Stimulated activated CD8-positive, alpha-beta memory T cell treated with anti-CD3 and anti-CD28 coated beads, Interleukin-2, amount 100 ng/mL, for 1 hour (primary cell): ENCODE measurements at places on chromosomes 2 and 18.

DNA sequence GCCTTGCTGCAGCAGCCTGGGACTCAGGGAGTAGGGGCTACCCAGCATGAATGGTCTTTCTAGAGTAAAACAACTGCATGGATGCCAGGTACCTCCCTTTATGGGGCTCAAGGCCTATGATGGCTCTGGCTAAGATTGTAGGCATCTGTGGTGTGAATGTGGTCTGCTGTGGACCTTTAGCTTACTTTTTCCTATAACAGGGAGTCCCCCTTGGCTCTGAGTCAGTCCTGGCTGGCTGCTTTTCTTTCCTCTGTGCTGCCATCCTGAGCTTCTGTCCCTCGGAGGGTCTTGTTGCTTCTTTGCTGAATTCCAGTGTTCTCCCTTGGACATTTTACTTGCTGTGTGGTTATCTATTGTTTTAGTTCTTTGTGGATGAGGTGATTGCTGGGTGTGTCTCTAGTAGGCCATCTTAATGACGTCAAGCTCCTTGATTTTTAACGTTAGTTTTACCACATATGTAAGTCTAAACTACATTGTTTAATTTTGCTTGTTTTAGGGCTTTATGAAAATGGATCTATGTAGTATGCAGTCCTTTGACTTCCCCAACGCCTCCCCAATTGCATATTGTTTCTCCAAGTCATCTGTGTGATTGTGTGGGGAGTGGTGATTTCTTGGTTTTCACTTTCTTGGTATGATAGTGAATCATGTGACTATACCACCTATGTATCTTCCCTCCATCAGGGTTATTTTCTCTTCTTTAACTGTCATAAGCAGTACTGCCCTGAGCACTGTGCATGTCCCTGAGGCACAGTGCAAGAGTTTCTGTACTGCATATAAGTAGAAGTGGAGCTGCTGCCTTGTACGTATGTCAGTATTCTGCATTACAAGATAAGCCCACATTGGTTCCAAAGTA lies 92.4 kb downstream of the NCK2 start:
- DNase-seq = no peak

DNA sequence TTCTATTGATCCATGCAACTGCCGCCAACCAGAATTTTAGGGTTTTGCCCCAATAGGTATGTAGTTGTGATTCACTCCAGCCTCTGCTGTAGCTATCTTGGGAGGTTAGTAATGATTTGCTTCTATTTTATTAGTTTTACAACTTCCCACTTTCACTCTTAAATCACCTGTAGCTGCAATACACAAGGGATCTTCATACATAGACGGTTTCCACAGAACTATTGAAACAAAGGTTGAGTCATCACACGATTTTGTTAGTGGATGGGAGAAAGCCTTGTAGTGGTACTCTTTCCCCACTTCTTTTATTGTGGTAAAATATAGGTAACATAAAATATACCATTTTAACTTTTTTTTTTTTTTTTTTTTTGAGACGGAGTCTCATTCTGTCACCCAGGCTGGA lies 104.2 kb upstream of the SPRED2 start:
- no peak for DNase-seq

DNA sequence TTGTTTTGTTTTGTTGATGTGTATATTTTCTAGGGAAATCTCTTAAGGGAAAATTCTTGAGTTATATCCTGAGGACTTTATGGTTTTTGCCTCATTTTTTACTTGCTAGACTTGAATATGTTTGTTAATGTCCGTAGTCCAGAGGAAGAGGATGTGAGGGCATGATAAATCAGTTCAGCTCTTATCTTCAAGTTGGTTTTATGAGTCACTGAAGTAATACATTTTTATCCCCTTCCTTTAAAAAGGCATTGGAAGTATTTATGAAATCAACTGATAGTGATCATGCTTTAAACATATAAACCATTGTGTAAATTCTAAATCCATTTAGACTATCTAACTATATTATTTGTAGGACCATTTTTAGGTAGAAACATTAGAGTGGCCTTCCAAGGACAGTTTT lies 43.9 kb upstream of the CYBRD1 start:
- DNase-seq = no peak

DNA sequence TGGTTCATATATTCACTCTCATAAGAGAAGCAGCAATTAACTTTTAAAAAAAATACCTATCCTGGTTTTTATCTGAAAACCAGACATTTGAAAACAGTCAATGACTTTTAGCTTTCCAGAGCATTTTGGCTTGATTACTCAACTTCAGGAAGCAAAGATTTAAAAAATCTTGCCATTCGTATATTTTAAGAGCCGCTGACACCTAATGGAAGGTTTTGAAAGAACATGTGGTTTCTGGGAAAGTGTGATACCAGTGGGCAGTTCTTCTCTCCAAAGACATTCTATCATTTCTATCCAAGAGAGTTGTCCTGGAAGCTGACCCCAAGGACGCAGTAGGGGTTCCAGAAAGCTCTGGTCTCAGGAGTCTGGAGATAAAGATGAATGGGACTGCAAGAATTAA lies 234.7 kb downstream of the TTC32 start:
- no peak for DNase-seq

- no peak for DNase-seq
Measured at GRCh38 chr2:98463551-98463971, 18.9 kb downstream of the INPP4A start.
